ENCODE measurements at places on chromosomes 5 and 9. TPM values are rescaled to one million over a fixed set of nuclear protein-coding genes. Genes with fewer than 3 reads are reported as not detected.

GRCh38 chr9:77447646-77448045 lies 200.5 kb downstream of the GNA14 start:
- no peak for DNase-seq

GRCh38 chr5:54904425-54904824 lies 81.0 kb downstream of the ESM1 start:
- DNase-seq, result no peak

The NUTM2G gene
- total RNA-seq, result not detected

The PITX1 gene
- 6.2 TPM for total RNA-seq

The RFESD gene
- total RNA-seq, result 0.84 TPM

The BTNL3 gene
- 130 TPM for total RNA-seq

DNA sequence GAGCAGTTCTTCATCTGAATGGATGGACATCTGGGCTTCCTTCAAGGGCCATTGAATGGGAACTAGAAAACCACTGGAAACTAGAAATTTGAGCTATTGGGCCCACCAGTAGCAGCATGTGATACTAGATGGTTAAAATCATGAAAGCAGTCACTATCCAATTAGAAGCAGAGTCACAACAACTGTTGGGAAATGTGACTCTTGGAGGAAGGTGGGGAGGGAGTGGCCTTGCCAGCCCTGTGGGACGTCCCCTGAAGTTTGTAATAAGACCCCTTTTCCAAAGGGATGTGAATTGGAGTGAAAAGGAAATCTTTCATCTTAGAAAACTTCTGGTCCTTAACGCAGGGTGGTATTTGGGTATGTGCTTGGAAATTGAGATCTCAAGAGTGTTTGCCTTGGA lies 5.6 kb downstream of the RAB24 start:
- DNase-seq, result no peak

DNA sequence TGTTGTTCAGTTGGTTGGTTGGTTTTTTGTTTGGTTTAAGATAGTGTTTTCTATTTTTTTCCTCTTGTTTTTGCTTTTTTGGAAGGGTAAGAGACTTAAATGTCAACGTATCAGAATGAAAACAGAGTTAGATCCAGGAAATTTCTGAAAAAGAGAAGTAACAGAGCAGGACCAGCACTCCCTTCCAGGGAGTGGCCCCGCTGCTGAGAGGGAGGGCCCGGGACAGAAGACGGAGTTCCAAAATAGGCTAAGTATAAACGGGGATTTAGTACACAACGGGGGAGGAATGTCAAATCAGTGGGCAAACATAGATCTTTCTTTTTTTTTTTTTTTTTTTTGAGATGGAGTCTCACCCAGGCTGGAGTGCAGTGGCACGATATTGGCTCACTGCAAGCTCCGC lies 92.7 kb upstream of the RUFY1 start:
- no peak for DNase-seq

DNA sequence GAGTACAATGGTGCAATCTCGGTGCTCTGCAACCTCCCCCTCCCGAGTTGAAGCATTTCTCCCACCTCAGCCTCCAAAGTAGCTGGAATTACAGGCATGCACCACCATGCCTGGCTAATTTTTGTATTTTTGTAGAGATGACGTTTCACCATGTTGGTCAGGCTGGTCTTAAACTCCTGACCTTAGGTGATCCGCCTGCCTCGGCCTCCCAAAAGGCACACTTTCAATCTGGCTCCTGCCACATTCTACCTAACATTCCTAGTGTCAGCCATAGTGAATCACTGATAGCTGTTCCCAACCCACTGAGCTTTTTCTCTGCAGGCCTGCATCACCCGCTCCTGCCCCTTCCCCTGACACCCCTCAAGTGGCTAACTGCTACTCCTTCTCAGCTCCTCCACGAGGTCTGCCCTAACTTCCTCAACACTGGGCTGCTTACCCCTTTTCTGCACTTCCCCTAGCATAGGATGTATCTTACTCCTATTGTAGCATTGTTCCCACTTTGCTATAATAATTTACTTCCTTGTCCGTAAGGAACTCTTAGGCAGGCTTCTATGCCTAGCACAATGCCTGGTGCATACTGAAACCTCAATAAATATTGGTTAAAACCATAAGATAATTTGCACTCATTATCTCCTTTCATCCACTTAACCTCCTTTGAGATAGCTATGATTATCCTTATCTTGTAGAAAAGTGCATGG lies 42.0 kb upstream of the LIFR start:
- DNase-seq, result no peak

The SLU7 gene
- 35.5 TPM for total RNA-seq

DNA sequence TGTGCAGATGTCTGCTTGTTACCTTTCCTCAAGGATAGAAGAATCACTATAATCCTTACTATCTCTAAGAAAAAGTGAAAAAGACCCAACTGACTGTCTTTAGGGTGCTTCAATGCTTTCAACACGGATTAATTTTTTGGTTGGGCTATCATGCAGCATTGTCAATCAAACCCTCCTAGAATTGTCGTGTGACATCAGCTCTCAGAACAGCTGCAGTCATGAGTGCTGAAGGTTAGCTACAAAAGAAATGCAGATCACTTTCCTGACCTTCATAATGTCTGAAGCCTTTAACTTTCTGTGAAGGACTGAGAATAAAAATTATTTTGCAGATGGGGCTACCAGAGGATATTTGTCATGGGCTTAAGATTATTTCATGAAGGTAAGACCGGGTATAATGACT lies 107.9 kb upstream of the EFNA5 start:
- no peak for DNase-seq

- no peak for DNase-seq
Measured at GRCh38 chr9:125887172-125887571, 140.0 kb downstream of the PBX3 start.

The INSL6 gene
- total RNA-seq, result not detected

DNA sequence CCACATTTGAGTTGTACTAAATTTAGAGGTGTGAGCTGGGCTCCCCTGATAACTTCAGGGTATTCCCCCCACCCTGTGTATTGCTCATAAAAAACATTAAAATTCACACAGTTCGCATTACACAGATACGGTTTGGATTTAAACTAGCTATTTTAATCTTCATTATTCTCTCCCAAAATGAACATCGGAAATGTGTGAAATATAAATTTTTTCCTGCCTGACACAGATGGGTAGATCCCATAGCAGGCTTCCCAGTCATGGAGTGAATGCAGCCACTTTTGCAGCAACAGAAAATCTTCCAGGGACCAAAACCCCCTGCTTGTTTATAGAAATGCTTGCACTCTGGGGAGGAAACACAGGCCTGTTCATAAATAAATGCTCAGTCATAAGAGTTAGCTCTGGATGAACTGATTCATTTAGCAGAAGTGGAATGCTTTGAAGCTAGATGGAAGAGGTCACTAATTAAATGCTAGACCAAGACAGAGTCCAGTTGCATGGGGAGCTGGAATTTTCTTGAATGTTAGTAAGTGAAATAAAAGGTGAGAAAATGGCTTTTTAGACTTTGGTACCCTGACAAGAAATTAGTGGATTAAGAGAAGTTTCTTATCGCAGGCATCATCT lies 115.6 kb downstream of the PDE8B start:
- no peak for DNase-seq

GRCh38 chr5:122996091-122996490 lies 40.4 kb downstream of the PPIC start:
- DNase-seq, result no peak

The MORN5 gene
- not detected for total RNA-seq

The SH2D3C gene
- 3.1 TPM for total RNA-seq

DNA sequence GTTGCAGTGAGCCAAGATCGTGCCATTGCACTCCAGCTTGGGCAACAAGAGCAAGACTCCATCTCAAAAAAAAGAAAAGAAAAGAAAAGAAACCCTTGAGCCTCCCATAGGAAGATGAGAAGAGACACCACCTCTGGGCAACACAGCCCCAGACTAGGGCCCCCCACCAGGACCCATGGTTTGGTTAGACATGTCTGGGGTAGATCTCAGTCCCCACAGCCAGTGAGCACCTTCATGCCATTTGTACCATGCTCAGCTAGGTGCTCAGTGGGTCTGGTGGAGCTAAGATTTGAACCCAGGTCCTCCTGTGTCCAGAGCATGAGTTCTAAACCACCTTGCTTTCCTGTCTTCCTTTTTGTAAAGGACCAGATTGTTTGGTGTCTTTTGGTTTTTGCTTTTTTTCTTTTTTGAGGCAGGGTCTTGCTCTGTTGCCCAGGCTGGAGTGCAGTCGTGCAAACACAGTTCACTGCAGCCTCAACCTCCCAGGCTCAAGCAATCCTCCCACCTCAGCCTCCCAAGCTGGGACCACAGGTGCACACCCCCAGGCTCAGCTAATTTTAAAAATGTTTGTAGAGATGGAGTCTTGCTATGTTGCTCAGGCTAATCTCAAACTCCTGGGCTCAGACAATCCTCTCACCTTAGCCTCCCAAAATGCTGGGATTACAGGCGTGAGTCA lies 11.7 kb downstream of the OLFML2A start:
- no peak for DNase-seq

DNA sequence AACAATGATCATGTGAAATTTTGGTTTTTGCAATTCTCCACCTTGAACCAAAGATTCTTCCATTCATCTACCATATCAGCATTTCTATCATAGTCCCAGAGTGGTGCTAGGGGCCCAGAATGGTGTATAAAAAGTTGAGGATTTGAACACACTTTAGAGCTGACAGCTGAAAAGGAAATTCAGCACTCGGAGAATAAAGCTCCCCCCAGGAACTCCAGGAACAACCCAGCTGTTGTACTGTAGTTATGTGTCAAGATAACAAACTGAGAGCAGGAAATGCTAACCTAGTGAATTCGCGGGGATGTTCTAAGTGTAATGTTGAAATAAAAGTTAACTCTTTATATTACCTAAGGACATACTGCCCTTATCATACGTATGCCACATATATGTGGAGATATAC lies 216.7 kb downstream of the NFIB start:
- no peak for DNase-seq

GRCh38 chr9:121550569-121551512 lies 51.2 kb upstream of the GGTA1 start:
- peak; percentile 61 for DNase-seq

DNA sequence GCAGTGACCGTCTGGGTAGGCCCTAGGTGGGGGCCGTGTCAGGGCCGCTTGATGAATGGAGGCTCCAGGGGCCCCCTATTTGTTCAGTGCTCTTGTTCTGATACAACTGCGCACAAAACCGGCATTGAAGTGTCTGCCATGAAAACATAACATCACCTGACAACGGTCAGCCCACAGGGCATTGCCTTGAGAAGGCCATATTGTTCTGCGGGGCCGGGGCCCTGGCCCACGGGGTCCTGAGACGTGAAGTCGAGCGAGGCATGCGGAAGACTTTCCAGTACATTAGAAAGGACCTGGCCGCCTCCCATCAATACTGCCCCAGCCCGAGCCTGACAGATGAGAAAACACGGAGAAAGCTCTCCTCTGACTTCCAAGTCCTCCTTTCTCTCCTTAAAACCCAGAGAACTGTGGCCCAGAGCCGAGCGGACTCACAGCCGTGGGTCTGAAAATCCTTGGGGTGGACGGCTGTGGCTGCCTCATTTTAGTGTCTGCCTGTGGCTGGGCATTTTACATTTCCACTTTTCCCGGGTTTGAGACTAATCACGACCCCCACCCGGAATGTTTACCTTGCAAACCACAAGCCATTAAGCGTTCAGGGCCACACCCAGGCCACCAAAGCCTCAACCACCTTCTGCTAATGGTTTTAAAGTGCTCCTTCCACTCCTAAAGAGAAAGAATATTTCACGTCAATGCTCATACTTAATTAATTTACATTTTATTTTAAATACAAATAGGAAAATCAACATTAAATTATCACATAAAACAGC lies 391.0 kb upstream of the IRX2 start:
- no peak for DNase-seq

- DNase-seq, result no peak
Measured at GRCh38 chr5:61732369-61732768, 400.3 kb downstream of the ZSWIM6 start.

The MARVELD2 gene
- total RNA-seq, result 56.0 TPM

- DNase-seq, result no peak
Measured at GRCh38 chr5:17907094-17907493, 272.8 kb downstream of the TAF11L14 start.

DNA sequence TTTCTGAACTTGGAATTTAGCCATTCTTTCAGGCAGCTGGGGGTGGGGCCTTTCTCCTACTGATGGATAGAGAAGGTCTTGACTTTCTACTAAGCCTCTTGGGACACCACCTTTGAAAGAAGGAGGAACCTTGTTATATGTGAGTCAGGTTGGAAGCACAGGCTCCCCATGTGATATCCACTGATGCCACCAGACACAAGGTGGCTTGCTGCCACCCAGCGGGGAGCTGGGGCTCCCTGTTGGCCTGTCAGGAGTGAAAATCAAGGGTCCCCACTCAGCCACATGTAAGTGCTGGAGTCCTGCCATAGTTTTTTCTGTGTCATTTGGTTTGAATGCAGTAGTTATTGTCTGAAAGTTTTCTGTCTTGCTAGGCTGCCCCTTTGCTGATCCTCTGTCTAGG lies 252.4 kb upstream of the NFIL3 start:
- DNase-seq, result no peak

DNA sequence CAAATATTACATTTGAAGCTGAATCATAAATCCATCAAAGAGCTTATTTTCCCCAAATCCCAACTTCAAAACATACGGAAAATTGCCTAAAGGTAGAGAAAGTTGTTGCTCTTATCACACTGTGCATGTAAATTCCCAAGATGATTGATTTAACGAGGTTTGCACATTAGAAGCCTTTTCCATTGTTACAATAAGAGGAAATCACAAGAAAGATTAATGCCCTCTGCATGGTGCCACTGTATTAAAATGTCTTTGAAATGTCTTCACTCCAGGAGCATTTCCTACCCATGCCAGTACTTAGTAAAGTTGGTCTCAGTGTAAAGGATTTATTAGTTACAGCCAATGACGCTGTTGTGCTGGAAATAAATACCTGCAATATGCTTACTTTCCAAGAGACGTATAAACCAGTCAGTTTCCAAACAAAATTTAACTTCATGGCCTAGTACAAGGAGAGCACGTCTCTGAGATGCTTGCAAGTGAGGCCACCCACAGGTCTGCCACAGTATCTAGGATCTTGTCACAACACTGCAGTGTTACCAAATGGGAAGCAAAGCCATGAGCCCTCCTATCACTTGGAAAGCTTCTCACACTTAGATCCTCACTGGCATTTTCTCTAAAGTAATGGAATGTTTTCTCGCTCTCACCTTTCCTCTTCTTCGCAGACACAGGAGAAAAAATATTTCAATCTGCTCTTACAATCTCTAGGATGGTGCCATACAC lies 112.4 kb downstream of the CETN3 start:
- no peak for DNase-seq

GRCh38 chr5:112013660-112014059 lies 256.7 kb upstream of the NREP start:
- no peak for DNase-seq

- DNase-seq, result no peak
Measured at GRCh38 chr5:79962575-79963222, 28.4 kb downstream of the MTX3 start.

- DNase-seq, result no peak
Measured at GRCh38 chr5:140073296-140073695, 30.2 kb upstream of the NRG2 start.

The C9orf153 gene
- total RNA-seq, result not detected

- no peak for DNase-seq
Measured at GRCh38 chr9:89278551-89278950, 32.4 kb upstream of the CKS2 start.

- DNase-seq, result no peak
Measured at GRCh38 chr5:117094114-117094815, 519.6 kb upstream of the SEMA6A start.

The ARL10 gene
- 1.0 TPM for total RNA-seq

The OR1L4 gene
- not detected for total RNA-seq
